Activated gamma-delta T cell treated with anti-CD3 and anti-CD28 coated beads, Interleukin-2, amount 50 U/mL, for 16 hours (primary cell): ENCODE measurements at places on chromosomes 11 and 22.

- DNase-seq: no peak
These were observed 223 bp downstream of the WT1 start for GRCh38 chr11:32435152-32435480.

- no peak for DNase-seq
These were observed 31.7 kb downstream of the FAM181B start for GRCh38 chr11:82701847-82702520.

GRCh38 chr11:116986521-116987105 lies 111.6 kb downstream of the SIK3 start:
- no peak for DNase-seq

- no peak for DNase-seq
These were observed 36.0 kb downstream of the DEPDC5 start for GRCh38 chr22:31789803-31790202.

GRCh38 chr22:22710719-22711531 lies 66.5 kb downstream of the GGTLC2 start:
- peak; percentile 80 for DNase-seq

DNA sequence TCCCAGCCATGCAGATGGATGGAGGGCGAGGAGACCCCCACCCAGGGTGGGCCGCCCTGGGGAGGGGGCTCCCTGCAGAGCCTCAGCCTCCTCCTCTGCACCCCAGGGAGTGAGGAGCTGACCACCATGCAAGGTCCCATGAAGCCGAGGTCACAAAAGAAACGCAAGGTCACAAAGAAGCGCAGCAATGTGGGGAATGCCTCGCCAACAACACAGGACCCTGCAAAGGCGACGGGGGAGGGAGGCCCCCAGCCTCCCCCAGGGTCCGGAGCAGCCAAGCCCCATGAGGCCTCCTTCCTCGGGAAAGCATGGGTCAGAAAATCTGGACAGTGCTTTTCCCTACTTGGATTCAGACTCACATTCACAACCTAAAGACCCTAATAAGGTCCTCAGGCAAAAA lies 191.5 kb downstream of the BRD1 start:
- no peak for DNase-seq

DNA sequence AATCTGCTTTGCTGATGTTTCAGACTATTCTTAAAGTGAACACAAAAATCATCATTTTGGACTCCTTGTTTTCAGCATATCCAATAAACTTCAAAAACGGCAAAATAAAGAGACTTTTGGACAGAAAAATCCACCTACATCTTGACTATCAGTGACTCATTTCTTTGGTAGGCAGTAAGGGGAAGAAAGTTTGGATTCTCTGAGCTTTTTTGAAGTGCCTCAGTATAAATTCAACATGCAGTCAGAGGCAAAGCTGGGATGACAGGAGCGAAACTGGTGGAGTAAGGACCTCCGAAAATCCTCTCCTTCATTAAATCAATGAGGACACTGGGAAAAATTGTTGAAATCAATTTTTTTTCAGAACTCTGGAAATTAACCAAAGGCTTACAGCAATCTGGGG lies 29.7 kb downstream of the EFCAB6 start:
- DNase-seq: no peak

DNA sequence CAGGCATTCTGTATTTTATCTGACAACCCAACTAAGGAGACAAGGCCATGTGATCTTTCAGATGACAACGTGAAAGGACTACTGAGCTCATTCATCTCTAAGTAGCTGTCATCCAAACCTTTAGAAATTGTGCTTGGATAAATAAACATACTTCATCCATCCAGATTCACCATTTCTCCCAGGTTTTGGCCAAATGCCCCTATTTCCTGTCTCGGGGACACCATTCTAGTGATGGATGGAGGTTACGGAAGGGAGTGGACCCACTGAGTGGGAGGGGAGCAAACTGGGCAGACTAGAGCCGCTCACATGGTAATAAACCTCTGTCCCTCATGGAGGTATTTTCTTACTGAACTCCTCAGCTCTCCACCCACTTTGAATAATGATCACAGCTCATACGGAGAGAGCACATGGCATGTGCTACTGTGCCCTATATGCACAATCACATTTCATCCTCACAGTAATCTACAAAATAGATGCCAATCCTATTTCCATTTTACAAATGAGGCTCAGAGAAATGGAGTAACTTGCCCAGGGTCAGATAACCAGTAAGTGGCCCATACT lies 114.4 kb downstream of the SLC1A2 start:
- DNase-seq: no peak

GRCh38 chr11:36478700-36479329 lies 31.3 kb downstream of the TRAF6 start:
- no peak for DNase-seq

DNA sequence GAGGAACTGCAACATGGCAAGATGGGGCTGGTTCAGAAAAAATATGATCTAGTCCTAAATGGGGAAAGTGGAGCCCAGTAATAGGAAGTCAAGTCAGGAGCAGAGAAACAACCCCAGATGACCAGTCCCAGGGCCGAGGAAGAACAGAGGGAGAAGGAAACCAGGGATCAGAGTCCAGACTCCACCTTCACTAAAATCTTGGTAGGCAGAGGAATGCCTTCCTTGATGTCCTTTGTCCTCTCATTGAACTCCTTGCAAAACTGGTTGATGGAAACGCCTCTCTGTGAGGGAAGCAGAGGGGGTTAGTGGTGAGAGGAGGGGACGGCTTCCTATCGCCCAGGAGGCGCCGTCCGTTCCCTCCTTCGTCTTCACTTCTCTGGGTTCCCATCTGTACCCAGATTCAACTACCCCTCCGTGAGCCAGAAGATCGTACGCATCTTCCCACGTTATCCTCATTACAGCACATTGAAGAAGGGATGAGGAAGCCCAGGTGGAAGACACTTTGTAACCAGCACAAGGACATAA lies 607 bp downstream of the MRPL11 start:
- no peak for DNase-seq

DNA sequence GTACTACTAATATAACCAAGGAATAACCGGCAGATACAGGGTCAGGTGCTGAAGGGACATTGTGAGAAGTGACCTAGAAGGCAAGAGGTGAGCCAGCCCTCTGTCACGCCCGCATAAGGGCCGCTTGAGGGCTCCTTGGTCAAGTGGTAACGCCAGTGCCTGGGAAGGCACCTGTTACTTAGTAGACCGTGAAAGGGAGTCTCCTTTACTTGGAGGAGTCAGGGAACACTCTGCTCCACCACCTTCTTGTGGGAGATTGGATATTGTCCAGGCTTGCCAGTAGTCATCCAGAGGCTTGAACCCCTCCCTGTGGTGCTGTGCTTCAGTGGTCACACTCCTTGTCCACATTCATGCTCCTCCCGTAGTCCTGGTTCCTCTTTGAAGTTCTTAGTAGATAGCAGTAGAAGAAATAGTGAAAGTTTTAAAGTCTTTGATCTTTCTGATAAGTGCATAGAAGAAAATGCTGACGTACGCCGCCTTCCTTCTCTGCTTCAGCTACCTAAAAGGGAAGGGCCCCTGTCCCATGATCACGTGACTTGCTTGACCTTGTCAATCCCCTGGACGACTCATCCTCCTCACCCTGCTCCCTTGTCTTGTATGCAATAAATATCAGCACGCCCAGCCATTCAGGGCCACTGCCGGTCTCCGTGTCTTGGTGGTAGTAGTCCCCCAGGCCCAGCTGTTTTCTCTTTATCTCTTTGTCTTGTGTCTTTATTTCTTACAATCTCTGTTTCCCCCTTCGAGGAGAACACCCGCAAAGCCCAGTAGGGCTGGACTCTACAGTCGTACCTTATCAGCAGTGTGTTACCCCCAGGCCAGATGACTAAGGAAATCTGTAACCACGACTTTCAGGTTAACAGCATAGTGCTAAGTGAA lies 6.1 kb downstream of the NUP50 start:
- DNase-seq: no peak

DNA sequence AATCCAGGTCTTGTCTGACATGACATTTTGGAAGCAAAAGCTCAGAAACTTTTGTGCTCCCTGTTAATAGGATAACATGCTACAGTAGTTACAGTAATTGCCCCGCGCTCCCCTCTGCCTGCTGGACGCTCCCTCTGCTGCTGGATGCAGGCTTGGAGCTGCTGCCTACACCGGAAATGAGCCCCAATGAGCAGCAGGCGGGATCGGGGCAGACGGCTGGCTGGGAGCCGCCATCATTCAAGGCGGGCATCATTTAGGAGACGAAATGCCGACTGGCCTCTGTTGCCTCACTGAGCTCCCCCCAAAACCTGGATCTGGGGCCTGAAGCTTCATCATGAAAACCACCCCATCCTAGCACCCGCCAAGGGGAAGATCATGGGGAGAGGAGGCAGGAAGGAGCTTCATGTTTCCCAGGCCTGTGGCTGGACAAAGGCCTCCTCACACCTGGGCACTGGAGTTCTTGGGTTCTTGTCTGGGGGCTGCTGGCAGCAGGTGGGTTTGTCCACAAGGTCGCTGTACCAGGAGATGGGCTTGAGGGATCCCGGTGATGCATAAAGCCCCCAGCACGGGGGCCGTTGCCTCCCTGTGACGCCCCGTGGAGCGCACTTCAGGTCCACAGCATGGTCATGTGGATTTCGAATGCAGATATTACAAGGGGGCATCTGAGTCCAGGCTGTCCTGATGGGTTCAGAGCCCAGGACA lies 664.3 kb downstream of the BRD1 start:
- DNase-seq: no peak

GRCh38 chr11:116467823-116468222 lies 305.0 kb downstream of the BUD13 start:
- no peak for DNase-seq

GRCh38 chr22:24428751-24429410 lies 1.5 kb downstream of the ADORA2A start:
- DNase-seq: no peak

GRCh38 chr11:129695571-129696308 lies 119.9 kb upstream of the TMEM45B start:
- peak; percentile 40 for DNase-seq

DNA sequence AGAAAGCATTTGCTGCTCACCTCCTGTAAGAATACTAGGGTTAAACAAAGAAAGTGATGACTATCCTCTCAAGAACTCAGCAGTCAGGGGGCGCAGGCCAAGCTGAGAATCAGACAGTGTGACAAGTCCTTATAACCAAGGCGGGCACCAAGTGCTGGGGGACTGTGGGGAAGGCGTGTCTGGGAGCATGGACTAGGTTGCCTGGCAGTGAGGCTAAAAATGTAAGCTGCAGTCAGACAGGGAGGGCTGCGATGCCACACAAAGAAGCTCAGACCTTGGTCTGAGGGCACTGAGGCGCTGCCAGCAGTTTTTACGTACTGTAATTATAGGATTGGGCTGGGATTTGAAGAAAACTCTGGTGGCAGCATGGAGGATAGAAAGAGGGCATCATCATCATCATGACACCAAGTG lies 73.7 kb downstream of the FLI1 start:
- no peak for DNase-seq

DNA sequence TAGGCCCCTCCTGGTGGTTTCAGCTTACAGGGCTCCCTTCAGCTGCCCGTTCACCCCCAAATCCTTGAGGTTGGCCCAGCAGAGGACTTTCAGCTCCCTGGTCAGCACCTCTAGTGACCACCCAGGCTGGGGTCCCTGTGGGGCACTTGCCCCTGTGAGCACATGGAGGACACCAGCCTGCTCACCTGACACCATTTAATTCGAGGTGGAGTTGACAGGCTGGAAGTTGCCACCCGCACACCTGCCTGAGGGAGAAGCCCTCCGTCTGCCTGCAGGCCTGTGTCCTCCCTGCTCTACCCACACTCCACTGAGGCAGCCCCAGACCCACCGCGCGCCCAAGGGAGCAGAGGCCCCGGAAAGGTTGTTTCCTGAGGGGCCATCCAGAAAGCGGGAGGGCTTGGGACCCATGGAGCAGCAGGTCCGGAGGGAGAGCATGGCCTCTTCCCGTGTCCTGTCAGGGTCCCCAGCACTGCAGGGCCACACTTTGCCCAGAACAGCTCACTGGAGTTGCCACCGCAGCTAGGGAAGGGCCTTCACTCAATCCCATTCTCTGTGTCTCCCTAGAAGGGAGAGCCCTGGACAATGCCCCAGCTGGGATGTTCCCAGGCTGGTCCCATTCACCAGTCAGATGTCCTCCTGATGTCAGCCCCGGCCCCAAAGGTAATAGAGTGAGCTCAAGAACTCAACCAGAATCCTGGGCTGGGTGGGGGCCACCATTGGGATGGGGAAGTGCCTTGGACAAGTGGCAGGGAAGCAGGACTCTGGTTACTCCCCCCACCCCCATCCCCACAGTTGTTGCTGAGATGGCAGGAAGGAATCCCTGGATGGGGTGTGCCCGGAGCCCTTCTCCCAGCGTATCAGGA lies 82.4 kb downstream of the MED15 start:
- no peak for DNase-seq

DNA sequence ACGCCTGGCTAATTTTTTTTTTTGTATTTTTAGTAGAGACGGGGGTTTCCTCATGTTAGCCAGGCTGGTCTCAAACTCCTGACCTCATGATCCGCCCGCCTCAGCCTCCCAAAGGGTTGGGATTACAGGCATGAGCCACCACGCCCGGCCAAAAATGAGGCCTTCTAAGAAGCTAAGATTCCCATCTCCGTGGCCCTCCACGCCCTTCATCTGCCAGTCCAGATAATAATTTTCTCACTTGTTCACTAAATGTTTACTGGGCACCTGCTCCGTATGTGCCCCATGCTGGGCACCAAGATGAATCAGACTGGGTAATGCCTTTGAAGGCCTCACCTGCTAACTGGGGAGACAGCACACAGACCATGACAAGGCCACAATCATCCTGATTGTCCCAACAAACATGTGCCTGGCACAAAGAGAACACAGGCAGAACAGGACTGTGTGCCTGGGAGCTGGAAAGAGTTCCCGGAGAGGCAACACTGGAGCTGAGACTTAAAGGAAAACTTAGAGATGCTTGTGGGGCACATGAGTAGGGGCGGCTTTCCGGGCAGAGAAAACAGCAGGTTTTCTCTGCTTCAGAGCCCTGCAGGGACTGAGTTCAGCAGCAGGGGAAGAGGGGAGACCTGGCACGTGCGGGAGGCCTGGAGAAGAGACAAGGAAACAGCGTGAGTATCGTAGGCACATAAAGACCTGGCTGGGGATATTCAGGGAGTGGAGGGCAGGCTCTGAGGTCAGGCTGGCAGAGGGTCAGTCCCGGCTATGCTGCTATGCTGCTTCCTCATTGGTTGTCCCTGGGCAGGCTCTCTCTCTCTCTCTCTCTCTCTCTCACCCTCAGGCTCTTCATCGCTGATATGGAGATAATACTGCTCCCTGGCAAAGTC lies 2.4 kb downstream of the KIAA0930 start:
- no peak for DNase-seq

DNA sequence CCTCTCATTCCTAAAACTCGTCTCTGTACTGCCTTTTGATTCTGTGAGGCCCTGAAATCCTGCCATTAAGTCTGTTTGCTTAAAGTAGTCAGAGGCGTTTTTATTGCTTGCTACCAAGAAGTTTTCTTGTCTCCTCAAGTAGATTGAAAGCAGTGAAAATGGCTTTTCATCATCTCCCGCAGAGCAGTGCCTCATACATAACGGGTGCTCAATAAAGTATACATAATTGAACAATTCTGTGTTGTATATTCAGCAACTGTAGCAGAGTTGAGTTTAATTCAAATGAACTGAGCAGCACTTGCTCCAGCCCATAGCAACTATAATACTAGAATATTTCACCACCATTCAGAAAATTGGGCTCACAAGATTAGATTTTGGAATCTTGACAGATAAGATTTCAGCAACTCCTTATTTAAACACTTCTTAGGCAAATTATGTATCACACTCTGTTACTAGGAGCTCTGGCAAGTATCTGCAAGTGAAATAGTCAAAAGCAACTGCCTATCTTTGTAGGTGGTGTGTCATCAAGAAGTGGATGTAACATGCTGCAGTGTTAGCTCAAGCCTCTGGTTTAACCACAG lies 20.0 kb downstream of the FIBIN start:
- DNase-seq: no peak

GRCh38 chr22:39332441-39333064 lies 13.1 kb upstream of the RPL3 start:
- DNase-seq: no peak
